ENCODE measurements at places on chromosomes 2 and 18.

DNA sequence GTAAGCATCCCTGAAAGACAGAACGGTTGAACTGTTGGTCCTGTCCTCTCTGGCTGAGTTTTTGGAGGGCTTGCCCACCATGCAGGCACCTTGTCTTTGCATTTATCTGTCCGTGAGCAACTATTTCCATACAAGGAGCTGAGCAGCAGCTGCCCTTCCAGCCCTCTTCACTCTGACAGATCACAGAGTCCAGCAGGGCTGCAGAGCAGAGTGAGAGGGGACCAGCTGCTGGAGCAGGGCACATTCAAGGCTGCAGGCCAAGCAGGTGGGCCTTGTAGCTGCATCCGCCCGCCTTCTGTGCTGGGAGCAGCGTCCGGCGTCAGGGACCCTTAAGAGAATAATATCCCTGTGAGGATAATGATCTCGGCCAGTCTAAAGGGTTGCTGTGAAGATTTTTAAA is 9.5 kb downstream of the SMYD1 start:
- DNase-seq: no peak

GRCh38 chr18:2656981-2657512 is 1.5 kb downstream of the SMCHD1 start:
- DNase-seq: no peak

DNA sequence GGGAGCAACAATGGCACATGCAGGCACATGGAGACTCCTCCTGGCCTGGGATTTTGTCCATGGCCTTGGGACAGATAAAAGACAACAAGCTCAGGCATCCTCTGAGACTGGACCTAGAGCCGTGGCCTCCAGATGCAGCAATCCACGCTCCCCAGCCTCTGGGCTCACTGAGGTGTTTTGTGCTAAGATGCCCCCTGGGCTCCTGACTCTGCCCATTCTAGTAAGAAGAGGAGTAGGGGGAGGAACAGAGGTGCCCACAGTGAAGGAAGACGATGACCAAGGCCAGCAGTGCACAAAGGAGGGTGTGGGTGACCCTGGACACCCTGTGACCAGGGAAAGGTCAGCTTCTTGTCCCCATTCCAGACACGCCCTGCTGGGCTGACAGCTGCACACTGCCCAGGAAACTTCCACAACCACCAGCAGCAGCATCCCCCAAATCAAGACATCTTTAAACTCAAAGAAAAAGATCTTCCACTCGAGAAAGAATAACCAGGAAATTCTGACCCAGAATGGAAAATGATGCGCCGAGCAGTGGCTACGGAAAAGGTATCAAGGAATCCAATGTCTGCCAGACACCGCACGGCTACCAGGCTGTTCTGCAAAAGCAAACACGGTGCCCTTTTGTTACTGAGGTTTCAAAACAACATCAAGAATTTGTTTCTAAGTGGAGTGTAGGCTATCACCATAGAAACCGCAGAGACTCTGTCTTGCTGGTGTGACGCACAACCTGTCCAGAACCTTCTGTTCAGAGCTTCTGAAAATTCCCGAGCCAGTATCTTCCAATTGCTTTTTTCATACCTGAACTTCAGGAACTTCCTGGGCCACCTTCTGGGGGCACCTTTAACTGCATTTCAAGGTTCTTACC is 65.5 kb downstream of the ZNF516 start:
- no peak for DNase-seq

GRCh38 chr2:222576171-222577081 is 79.5 kb downstream of the FARSB start:
- no peak for DNase-seq
